ENCODE measurements at places on chromosomes 7 and 10.

DNA sequence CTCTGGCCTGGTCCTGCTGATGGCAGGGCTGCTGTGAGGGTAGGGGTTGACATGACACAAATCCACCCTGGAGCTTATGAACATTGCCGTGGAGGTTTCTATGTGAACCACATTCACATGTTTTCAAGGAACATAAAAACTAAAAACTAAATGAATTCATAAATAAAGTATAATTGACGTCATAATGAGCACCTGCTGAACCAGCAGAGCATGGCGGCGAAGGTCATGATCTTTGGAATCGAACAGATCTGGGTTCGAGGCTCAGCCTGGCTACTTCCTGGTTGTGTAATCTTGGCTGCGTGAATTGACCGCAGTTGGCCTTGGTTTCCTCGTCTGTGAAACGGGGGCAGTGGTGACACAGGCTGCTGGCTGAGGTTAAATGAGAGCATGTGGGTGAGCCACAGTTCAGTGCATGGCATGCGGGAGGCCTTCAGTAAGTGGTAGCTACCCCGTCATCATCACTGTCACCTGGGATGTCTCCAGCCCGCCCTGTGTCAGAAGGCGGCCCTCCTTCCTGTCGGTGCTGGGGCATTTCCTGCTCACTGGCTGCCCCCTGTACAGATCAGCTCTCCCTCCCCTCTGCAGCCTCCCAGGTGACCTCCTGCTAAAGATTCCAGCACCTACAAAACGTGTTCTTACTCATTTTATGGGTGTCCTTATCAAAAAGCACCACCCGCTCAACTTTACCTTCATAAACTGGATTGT is 190.3 kb upstream of the SHH start:
- no peak for DNase-seq

DNA sequence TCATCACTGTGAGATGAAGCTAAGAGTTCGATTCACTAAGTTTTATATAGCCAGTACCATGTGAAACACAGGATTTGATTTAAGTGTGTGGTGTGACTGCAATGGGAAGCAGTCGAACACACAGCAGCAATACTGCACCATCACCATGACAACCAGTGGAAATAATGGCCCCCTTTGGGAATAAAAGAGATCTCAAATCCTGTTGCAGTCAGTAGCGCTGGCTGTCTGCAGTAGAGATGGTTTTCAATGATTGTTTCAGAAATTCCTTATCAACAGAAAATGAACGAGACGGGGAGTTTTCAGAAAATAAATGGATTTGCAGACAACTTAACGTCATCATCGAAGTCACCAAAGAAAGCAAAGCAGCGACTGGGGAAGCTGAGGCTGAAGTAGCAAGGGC is 91.0 kb downstream of the PTPRE start:
- DNase-seq, result no peak

GRCh38 chr7:28239823-28240204 is 59.2 kb upstream of the JAZF1 start:
- DNase-seq, result no peak

DNA sequence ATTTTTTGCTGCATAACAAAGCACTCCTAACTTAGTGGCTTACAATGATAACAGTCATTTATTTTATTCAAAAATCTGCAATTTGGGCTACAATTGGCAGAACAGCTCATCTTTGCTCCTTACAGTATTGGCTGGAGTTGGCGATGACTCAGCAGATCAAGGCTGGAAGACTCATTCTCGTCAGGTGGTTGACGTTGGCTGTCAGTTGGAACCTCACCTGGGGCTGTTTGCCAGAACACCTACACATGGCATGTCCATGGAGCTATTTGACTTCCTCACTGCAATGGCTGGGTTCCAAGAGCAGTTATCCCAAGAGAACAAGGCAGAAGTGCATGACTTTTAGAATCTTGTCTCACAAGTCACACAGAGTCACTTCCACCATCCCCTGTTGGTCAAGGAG is 75.1 kb downstream of the NOD1 start:
- DNase-seq, result no peak

DNA sequence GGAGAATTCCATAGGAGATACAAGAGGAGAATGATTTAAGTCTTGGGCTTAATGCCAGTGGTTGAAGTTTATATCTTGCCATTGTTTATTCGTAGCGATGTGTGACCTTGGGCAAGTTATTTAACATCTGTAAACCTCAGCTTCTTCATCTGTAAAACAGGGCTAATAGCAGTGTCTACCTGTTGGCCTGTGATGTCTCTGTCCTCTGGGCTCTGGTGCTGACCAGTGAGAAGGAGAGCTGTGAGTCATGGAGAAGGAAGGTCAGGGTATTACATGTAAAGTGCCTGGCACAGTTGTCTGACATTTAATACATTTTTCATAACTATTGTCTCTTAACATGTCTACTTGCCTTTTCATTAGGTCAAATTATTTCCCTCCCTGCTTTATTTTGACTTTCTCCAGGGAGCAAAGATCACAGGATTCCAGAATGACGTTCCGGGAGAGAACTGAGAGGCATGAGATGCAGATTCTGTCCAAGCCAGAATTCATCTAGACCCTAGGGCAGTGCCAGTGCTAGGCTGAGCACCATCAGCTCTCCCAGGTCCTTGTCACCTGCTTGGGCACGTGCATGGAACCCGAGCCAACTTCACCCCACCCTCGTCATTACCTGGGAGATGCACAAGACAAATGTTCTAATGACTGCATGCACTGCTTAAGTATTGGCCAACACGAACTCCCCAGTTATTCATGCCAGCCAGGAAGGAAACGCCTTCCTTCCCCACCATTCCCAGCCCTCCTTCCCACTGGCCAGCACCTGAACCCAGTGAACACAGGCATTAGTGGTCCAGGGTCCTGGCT is 187.9 kb downstream of the DPY19L1 start:
- no peak for DNase-seq

All from CD4-positive, alpha-beta T cell (primary cell).